Caco-2 (cell line): ENCODE measurements at places on chromosomes 6 and 20. TPM values are rescaled to one million over a fixed set of nuclear protein-coding genes. Genes with fewer than 3 reads are reported as not detected.
A peak's percentile ranks its signal among the peaks of the same experiment; 100 is the strongest.

GRCh38 chr20:63407928-63408683, 47.0 kb upstream of the CHRNA4 start:
- H3K4me1 ChIP-seq: no peaks in the 10 kb centered on the region
- H3K36me3 ChIP-seq: no peaks in the 10 kb centered on the region
- no peaks in the 10 kb centered on the region; the same call in 1 of the 2 replicates for H3K27me3 ChIP-seq
- no peak overlapping the region for H3K4me3 ChIP-seq

The WFDC2 gene
- 14.3 and 16.9 TPM in 2 replicates for total RNA-seq

- no peak overlapping the region for H3K27ac ChIP-seq
- H3K4me1 ChIP-seq: no peaks in the 10 kb centered on the region
- no peaks in the 10 kb centered on the region for H3K27me3 ChIP-seq
Observed at GRCh38 chr6:170066679-170067078, 224.2 kb downstream of the DLL1 start.

GRCh38 chr20:63701329-63702035, 5.0 kb downstream of the TNFRSF6B start:
- peak; percentile 29 for DNase-seq
- H3K36me3 ChIP-seq: peaks cover 12% of the 10 kb centered on the region
- no peaks in the 10 kb centered on the region for H3K27me3 ChIP-seq
- H3K4me1 ChIP-seq: peaks cover 28% of the 10 kb centered on the region
- no peak overlapping the region for H3K4me3 ChIP-seq
- peak overlapping the region; percentile 30 for H3K27ac ChIP-seq

- H3K4me1 ChIP-seq: no peaks in the 10 kb centered on the region
- no peak overlapping the region for H3K4me3 ChIP-seq
- no peaks in the 10 kb centered on the region for H3K27me3 ChIP-seq
- H3K36me3 ChIP-seq: no peaks in the 10 kb centered on the region
- H3K27ac ChIP-seq: no peak overlapping the region
Observed at GRCh38 chr20:4613718-4614620, 107.7 kb upstream of the PRND start.

The TMEM200A gene
- total RNA-seq: 15.6 and 16.3 TPM in 2 replicates

DNA sequence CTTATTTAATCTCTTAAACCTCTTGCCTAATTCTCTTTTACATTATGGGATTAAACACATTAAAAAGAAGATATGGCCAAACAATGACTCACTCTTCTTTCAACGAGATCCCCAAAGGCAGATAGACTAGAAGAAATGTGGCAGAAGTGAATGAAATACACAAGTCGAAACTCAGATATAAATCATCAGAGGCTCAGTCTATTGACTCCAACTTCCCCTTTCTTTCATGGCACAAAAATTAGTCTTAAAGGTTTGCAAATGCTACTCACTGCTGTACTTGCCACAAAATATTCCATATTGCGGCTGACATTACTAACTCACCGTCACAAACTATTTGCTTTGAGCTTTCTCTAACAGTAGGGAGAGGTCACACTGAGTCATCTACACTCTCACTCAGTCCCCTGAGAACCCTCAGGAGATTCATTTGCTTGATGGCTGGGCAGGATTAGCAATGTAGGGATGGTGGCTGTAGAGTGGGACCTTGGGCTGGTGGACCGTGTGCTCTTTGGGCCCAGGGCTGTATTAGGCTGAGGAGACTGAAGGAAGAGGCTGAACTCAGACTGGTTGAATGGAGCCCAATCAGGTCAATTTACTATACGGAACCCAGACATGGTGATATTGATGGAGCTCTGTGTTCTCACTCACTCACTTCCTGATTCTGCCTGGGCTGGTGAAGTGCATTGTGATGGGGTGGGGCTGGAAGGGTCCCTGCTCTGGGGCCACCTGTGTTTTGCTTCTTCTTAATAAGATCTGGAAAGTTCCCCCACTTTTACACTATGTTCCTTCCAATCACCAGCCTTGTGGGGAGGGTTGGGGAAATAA, 42.8 kb upstream of the UBR2 start:
- H3K27me3 ChIP-seq: no peaks in the 10 kb centered on the region
- no peak overlapping the region for H3K4me3 ChIP-seq
- H3K4me1 ChIP-seq: no peaks in the 10 kb centered on the region
- no peak for DNase-seq

The NRN1 gene
- total RNA-seq: not detected in 2 replicates
